ENCODE measurements at places on chromosomes 12 and 14. TPM values are rescaled to one million over a fixed set of nuclear protein-coding genes. Genes with fewer than 3 reads are reported as not detected.
A peak's percentile ranks its signal among the peaks of the same experiment; 100 is the strongest.

DNA sequence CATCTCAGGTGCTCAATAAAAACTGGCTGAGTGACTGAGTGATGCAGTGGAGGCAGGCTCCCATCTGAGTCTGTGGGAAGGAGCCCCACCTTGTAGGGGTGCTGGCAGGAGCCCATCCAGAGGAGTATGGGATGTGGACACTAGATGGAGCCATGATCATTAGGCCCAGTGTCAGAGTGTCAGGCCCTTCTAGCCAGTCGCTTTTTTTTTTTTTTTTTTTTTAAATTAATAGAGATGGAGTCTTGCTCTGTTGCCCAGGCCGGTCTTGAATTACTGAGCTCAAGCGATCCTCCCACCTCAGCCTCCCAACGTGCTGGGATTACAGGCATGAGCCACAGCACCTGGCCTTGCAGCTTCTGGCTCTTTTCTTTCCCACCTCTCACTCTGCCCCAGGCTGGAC is 11.5 kb downstream of the RITA1 start:
- DNase-seq: peak; percentile 74

- DNase-seq: no peak
Observed at GRCh38 chr14:38063711-38064320, 143.9 kb upstream of the SSTR1 start.

DNA sequence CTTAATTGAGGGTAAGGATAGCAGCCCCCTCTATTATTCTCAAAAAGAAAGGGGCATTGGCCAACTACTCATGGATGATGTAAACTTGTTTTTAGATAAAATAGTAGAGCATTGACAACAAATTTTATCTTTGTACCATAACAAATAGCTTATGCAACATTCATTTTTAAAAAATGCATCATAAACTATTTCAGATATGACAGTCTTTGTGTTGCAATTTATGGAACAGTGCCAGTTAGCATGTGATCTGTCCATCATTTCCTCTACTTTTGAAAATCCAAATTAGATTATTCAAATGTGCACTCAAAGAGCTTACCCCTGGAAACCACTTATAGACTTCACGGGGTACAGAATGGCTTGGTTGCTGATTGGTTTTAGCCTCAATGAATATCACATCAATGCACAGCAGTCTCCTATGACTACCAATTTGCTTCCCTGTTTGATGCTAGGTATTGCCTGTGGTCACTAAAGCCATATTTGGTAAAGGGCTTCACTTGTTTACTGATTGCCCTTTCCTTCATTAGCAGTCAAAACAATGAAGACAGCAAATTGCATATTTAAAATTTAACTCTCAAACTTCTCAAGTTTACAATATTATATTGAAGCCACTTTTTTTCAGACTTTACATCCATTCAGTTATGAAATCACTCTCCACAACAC is 274.9 kb upstream of the MGAT4C start:
- no peak for DNase-seq

The CD4 gene
- 219 TPM for total RNA-seq

DNA sequence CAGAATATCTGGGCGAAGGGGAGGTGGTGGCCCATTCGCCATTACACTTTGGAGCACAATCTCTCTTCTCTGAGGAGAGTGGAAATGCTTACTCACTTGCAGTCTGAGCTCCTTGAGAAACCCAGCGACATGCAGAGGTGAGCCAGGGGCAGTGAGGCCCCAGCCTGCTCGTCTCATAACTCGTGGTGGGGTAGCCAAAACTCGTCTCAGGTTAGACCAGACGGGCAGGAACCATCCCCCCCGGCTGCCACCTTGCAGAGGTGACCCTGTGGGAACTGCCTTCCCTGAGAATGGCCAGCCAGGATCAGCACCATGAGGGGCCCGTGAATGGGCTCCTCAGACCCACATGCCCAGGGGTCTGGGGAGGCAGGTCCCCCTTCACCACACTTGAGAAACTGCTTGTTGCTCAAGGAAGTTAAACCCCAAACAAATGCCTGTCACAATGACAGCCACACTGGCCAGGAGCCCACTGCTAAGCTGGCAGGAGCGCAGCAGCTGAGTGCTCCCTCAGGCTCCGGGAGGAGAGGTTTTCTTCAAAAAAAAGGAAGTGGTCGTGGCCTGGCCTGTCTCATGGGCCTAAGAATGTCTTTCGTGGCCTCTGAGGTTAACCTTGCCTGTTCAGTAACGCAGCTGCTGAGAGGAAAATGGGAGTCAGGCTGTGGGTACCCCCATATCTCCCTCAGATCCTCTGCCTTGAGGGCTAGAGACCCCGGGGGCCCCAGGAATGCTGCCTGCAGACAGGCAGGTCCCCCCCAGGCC is 9.2 kb upstream of the ALDH2 start:
- peak; percentile 40 for DNase-seq

DNA sequence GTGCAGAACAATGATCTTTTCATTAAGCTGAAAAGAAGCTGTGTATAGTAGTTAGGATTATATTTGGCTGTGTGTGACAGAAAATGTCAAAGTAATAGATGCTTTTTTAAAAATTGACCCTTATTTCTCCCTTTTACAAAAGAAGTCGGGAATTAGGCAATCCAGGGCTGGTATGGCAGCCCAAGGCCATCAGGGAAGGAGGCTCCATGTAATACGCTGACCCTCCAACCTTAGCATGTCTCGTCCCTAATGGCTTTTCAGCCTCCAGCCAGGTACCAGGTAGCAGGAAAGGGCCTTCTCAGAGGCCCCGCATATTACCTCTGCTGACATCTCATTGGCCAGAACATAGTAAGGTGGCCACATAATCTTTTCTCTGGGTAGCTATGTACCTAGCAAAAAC is 79.7 kb downstream of the VCPKMT start:
- DNase-seq: no peak

DNA sequence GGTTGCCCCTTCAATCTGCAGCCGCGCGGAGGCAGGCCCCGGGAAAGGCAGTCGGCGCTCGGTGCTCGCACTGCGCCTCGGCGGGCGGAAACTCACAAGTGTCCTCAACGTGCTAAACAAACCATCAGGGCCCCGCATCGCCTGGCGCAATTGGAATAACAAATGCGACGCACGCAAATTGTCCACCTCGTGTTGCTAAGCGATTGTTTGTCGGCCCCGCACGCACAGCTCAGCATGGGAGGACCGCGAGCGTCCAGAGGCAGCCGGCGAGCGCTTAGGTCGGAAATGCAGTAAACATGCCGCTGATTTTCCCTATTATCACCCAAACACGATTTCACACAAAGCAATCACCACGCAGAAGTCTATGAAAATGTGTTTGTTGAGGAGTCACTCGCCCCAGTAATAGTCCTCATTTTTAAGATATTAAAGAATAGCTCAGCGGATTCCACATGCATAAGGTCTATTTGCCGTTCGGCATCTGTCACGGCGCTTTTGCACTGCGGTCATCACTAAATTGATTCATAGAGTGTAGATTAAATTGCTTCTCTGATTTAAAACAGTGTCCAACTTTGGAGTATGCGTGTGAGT is 3.2 kb upstream of the GSC start:
- no peak for DNase-seq

DNA sequence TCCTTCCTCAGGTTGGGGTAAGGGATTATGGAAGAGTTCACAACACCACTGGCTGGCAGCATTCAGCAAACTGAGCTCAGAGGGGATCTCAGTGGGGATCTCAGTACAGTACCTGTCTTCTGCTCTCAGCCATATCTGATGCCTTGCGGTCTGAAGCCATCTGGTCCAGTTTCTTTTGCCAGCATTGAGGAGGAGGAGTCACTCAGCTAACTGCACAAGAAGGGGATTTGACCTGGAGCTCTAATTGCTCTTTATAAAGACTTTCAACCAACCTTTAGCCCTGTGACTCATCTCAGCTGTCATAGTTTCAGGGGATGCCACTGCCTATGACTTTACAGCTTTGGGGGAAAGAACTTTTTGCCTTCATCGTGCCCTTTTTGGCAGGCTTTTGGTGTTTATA is 44.9 kb downstream of the JKAMP start:
- no peak for DNase-seq

- no peak for DNase-seq
Observed at GRCh38 chr12:33581613-33582122, 142.0 kb upstream of the SYT10 start.

The NRXN3 gene
- total RNA-seq: not detected

The TAS2R50 gene
- 0.60 TPM for total RNA-seq

The NAV3 gene
- not detected for total RNA-seq

DNA sequence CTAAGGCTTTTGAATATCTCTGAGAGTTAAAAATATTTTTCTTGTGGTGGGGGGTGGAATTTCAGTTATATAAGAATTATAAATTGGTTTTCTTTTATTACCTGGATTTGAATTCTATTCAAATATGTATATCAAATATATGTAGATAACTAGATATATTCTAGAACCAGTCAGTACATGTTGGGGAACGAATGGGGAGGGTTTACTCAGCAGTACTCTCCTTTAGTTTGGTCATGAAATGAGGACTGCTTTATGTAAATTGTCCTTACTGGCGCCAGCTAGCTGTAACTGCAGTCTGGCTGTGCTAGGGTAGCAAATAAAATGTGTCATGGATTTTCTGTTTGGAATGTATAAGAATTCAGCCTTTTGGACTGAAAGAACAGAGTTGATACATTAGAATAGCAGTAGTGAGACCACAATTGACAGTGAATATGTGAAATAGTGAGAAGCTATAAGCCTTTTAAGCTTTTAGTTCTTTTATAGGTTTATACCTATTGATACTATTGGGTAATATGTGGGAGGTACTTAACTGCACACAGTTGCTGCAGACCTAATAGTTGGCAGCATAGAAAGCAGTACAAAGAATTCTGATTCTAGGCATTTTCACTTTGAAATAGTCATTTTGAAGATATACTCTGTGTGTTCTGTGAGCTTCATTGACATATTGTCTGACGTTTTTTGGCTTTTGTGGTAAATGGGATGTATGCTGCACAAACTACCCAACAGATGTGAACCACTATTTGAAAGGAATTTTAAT is 29.0 kb downstream of the ATF7IP start:
- peak; percentile 61 for DNase-seq

DNA sequence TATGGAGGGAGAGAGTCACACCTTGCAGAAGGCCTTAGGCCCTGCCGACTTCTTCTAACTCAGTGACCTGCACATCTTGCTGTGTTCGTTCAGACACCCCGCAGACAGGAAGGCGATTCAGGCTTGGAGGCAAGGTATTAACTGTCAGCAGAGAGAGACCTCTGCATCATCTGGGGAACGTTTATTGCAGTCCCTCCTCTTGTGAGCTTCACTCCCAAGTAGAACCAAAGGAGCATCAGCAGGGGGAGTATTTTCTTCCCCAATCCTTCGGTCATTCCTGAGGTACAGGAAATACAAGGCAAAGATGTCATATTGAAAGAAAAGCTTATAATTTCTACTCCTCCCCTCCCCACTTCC is 217.9 kb downstream of the CRADD start:
- no peak for DNase-seq

- DNase-seq: no peak
Observed at GRCh38 chr14:68486033-68486732, 306.7 kb downstream of the ZFP36L1 start.

DNA sequence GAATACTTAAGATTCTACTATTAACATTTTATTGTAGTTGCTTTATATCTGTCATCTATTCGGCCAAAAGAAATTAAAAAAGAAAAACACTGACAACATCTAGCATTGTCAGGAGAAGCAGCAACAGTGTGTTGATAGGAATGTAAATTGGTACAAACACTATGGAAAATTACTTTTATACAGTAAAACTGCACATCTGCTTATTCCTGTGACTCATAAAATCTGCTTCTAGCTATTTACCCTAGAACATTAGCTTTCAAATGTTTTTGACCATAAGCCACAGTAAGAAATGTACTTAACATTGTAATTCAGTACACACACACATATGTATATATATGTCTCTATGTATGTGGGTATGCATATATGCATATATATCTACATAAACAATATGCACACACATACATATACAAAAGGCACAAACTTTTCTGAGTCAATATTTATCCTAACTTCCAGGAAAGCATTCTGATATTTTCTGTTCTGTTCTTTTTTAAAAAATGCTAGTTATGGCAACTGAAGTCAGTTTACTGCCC is 278.9 kb upstream of the GARIN2 start:
- no peak for DNase-seq

- DNase-seq: peak; percentile 68
Observed at GRCh38 chr12:47080725-47081502, 1.2 kb upstream of the AMIGO2 start.

The PTPRR gene
- not detected for total RNA-seq

GRCh38 chr14:54535646-54536045 is 25.9 kb downstream of the CGRRF1 start:
- DNase-seq: no peak

DNA sequence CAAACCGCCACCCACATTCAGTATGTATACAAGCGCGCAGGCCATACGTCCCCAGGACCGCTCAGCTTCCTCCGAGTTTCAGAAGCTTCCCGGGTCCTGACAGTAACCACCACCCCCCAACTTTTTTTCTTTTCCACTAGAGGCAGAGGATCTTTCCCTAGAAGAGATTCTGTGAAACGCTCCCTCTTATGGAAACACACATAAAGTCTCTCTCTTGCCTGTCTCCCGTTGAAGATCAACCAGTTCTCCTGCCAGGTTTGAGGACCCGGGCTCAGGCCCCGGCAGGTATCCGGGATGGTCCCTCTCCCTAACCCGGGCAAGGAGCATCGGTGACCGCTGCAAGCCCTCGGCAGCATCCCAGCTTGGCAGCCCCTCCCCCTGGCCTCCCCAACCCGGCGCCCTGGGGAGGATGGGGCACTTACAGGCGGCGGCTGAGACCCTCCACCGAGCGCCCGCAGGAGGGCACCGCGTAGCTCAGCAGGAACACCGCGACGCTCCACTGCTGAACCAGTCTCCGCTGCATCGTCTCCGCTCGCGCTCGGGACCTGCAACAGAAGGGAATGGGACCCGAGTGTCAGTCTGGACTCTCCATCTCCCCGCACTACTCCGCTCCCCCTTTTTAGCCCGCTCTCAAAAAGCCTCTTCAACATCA is 3.4 kb downstream of the PTHLH start:
- no peak for DNase-seq

- DNase-seq: no peak
Observed at GRCh38 chr14:31312934-31313333, 105.3 kb upstream of the HECTD1 start.

The ZC2HC1C gene
- 3.3 TPM for total RNA-seq

- no peak for DNase-seq
Observed at GRCh38 chr12:118397708-118398440, 21.5 kb downstream of the SUDS3 start.

The HOTAIR gene
- not detected for total RNA-seq

The IGFBP6 gene
- 0.37 TPM for total RNA-seq

The NANOG gene
- not detected for total RNA-seq

The PZP gene
- not detected for total RNA-seq

GRCh38 chr14:57295239-57295638 is 26.5 kb downstream of the AP5M1 start:
- DNase-seq: no peak

DNA sequence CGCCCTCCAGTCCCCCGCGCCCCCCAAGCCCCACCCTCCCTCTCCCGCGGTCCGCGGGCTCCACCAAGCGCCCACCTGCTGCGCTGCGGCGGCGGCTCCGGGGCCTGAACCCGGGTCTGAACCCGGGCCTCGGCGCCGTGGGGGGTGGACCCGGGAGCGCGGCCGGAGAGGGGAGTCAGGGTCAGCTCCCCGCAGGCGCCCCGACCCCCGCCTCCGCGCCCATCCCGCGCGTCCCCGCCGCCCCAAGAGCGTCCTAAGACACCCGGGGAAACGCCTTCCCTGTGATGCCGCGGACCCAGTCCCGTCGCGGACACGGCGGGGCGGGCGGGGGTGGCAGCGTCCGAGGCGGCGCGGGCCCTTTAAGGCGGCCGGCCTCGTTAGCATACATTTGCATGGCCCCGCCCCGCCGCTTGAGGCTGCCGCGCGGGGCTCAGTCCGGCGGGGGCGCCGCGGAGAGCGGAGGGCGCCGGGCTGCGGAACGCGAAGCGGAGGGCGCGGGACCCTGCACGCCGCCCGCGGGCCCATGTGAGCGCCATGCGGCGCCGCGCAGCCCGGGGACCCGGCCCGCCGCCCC is at the start of gene MMP17:
MMP17 (plus strand) TSS at position 433 of the 574 bp plus-strand sequence; CDS start at position 535, 102 bp downstream.
- peak; percentile 31 for DNase-seq
